Transverse colon (tissue), 4 donors: ENCODE measurements at places on chromosomes 11 and 22. TPM values are rescaled to one million over a fixed set of nuclear protein-coding genes. Genes with fewer than 3 reads are reported as not detected.

DNA sequence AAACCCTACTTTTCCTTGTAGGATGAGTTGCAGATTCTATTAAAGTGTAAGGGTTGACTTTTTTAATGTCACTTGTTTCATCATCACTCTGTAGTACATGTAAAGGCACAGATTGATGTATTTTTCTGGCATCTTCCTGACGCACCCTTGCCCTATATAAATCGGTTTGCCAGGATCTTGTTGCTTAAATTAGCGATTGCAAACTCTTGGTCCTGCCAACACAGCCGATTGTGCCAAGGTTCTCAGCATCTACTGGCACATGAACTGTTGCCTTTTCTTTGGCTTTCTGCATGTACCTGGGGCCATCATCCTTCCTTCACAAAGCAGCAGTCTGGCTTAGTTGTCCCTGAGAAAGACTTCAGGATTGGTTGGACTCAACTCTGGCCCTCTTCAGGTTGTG, 7.5 kb upstream of the LIN7C start:
- H3K36me3 ChIP-seq: no peaks in the 10 kb centered on the region
- no peak overlapping the region for H3K27ac ChIP-seq
- no peak overlapping the region for H3K4me3 ChIP-seq
- no peak for DNase-seq

GRCh38 chr11:1619449-1619848, 2.5 kb downstream of the KRTAP5-4 start:
- H3K4me3 ChIP-seq: no peak overlapping the region
- H3K27ac ChIP-seq: no peak overlapping the region
- no peaks in the 10 kb centered on the region for H3K36me3 ChIP-seq
- peaks cover 30% of the 10 kb centered on the region for H3K27me3 ChIP-seq
- H3K4me1 ChIP-seq: no peaks in the 10 kb centered on the region

- DNase-seq: no peak
- H3K4me3 ChIP-seq: no peak overlapping the region
- H3K27ac ChIP-seq: no peak overlapping the region
- no peaks in the 10 kb centered on the region for H3K27me3 ChIP-seq
Measured at GRCh38 chr11:132452616-132453015, 1079.7 kb downstream of the OPCML start.

- no peak overlapping the region for H3K4me3 ChIP-seq
- H3K4me1 ChIP-seq: no peaks in the 10 kb centered on the region
- DNase-seq: no peak
Measured at GRCh38 chr11:92667486-92668152, 301.8 kb upstream of the MTNR1B start.

GRCh38 chr22:46086577-46087335, 63.6 kb upstream of the PPARA start:
- H3K4me1 ChIP-seq: peaks cover 94% of the 10 kb centered on the region
- no peak for DNase-seq
- H3K4me3 ChIP-seq: no peak overlapping the region
- peak overlapping the region; percentile 98 for H3K27ac ChIP-seq

DNA sequence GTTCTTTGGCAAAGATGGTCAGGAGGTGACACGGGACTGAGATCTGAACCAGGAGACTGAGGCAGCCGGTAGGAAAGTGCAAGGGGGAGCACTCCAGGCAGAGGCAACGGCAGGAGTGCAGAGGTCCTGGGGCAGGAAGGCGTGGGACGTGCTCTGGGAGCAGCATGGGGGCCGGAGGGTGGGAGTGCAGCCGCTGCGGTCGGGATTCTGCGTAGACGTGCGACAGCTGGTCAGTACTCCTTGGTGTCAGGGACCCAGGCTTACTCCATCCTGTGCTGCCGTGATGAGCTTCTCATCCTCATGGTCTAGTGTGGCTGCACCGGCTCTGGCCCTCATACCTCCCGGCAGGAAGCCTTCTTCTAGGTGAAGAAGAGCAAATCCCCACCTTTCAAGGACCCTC, 16.9 kb upstream of the TRMU start:
- DNase-seq: no peak
- no peak overlapping the region for H3K4me3 ChIP-seq
- H3K27me3 ChIP-seq: no peaks in the 10 kb centered on the region
- H3K4me1 ChIP-seq: no peaks in the 10 kb centered on the region
- H3K36me3 ChIP-seq: no peaks in the 10 kb centered on the region

MUC6 gene
- not detected for total RNA-seq

EXT2 gene
- 47.8 TPM for total RNA-seq
